ENCODE measurements at places on chromosomes 1 and 21. TPM values are rescaled to one million over a fixed set of nuclear protein-coding genes. Genes with fewer than 3 reads are reported as not detected.

GBP7 gene
- 0.12 TPM for total RNA-seq

PRAMEF9 gene
- total RNA-seq, result not detected

- no peak for DNase-seq
Observed at GRCh38 chr1:26961826-26962225, 1.6 kb upstream of the KDF1 start.

- no peak for DNase-seq
Observed at GRCh38 chr1:119874186-119874585, 22.1 kb downstream of the ADAM30 start.

GRCh38 chr1:164801791-164802502, 243.0 kb downstream of the PBX1 start:
- no peak for DNase-seq

- DNase-seq, result no peak
Observed at GRCh38 chr1:58283388-58284224, 262.9 kb downstream of the OMA1 start.

Measured in activated naive CD4-positive, alpha-beta T cell treated with anti-CD3 and anti-CD28 coated beads for 36 hours (primary cell).